Activated CD4-positive, alpha-beta T cell treated with anti-CD3 and anti-CD28 coated beads, Interleukin-2, amount 50 U/mL, for 48 hours (primary cell): ENCODE measurements at places on chromosomes 1 and 21.

DNA sequence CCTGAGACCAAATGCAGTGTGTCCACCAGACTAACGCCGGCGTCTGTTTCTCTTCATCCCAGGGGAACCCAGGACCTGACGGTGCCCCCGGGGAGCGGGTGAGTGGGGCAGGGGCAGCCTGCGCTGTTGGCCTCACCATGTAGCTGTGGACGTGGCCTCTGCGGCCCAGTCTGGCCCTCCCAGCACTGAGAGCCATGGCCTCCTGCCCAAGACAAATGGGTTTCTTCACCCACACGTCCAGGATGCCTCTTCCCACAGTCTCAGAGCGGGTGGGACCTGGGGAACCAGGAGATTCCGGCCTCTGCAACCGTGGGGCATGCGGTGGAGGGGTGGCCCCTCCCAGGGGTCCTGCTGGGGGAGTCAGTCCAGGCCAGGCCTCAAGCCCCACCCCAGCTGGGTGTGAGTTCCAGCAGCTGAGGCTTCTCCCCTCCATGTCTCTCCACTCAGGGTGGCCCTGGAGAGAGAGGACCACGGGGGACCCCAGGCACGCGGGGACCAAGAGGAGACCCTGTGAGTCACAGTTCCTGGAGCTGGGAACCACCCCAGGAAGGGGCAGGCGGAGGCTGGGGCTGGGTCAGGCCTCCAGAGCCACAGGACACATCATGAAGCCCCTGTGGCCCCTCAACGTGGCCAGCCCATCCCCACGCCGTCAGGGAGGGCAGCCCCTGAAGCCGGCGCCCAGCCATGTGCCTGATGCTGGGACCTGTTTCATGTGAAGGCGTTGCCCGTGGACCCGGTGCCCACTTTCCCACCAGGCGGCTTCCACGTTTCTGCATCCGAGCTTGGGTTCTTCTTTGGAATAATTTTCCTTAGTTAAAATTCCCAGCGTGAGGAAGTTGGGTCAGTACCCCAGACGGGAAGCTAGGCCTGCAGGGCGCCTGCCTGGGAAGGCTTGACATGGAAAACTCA, 11.0 kb downstream of the COL6A1 start:
- DNase-seq: no peak

GRCh38 chr1:204476563-204476962, 18.0 kb downstream of the PIK3C2B start:
- DNase-seq: no peak

DNA sequence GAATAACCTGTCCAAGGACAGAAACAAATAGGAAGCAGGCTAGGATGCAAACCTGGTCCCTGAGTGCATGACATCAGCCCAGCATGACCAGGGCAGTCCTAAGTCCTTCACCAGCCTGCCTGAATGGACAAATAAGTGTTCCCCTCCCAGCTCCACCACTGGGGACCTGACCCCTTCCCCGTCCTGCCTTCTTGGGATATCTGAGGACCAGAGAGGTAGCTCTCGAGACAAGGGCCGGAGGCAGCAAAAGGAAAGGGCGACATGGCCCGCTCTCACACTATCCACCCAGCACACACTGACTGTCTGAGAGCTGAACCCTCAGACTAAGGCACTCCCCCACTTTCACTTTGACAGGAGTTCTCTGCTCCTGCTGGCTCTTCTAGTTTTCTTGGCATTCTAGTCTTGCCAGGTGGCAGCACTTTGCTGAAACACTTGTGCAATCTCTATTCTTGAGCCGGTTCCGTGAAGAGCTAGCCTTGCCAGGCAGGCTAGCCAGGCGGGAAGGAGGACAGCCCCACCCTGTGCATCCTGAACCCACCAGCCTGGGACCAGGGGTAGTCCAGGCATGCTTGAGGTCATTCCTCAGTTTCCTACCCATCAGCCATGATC, 251.1 kb upstream of the RAB4A start:
- no peak for DNase-seq

GRCh38 chr1:67335411-67335810, 27.7 kb downstream of the IL12RB2 start:
- DNase-seq: no peak

GRCh38 chr1:185287451-185287850, 29.6 kb downstream of the IVNS1ABP start:
- no peak for DNase-seq
